Calu3 (cell line): ENCODE measurements at places on chromosomes 2 and 18. TPM values are rescaled to one million over a fixed set of nuclear protein-coding genes. Genes with fewer than 3 reads are reported as not detected.

Gene TBR1
- total RNA-seq, result 0.07 and 0.34 TPM in 2 replicates

Gene AMER3
- total RNA-seq, result not detected in 2 replicates

GRCh38 chr2:233681521-233682099 lies at the start of gene UGT1A7:
Gene UGT1A7 (plus strand): TSS chr2:233681901. CDS start chr2:233681938, 37 bp downstream.
- H3K36me3 ChIP-seq, result no peaks in the 10 kb centered on the region
- peaks cover 5% of the 10 kb centered on the region for H3K4me1 ChIP-seq
- no peaks in the 10 kb centered on the region for H3K27me3 ChIP-seq
- H3K4me3 ChIP-seq, result no peak within 1 kb of the TSS
- no peak within 1 kb of the TSS for H3K27ac ChIP-seq
- no peak for DNase-seq

DNA sequence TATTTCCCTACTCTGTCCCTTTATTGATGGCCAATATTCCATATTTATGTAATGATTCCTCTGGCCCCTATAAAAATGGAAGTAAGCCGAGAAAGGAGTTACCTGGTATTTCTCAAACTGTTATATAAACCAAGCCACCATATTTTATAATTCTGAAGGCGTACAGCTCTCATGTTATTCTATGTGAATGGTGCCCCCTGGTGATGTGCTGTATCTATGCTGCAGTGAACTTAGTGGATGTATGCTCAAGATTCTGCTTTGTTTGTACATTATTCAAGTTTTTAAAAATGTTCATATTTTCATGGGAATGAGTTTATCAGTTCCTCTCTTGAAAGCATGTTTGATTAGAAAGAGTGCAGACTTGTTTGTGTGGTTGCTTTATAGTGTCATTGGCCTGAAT lies 194.5 kb upstream of the LRRTM1 start:
- no peak for DNase-seq

- no peak overlapping the region for H3K27ac ChIP-seq
- no peaks in the 10 kb centered on the region for H3K4me1 ChIP-seq
- H3K36me3 ChIP-seq, result no peaks in the 10 kb centered on the region
- DNase-seq, result no peak
- H3K4me3 ChIP-seq, result no peak overlapping the region
- H3K27me3 ChIP-seq, result no peaks in the 10 kb centered on the region
These were observed 574.2 kb downstream of the CCDC85A start for GRCh38 chr2:56757884-56758545.

DNA sequence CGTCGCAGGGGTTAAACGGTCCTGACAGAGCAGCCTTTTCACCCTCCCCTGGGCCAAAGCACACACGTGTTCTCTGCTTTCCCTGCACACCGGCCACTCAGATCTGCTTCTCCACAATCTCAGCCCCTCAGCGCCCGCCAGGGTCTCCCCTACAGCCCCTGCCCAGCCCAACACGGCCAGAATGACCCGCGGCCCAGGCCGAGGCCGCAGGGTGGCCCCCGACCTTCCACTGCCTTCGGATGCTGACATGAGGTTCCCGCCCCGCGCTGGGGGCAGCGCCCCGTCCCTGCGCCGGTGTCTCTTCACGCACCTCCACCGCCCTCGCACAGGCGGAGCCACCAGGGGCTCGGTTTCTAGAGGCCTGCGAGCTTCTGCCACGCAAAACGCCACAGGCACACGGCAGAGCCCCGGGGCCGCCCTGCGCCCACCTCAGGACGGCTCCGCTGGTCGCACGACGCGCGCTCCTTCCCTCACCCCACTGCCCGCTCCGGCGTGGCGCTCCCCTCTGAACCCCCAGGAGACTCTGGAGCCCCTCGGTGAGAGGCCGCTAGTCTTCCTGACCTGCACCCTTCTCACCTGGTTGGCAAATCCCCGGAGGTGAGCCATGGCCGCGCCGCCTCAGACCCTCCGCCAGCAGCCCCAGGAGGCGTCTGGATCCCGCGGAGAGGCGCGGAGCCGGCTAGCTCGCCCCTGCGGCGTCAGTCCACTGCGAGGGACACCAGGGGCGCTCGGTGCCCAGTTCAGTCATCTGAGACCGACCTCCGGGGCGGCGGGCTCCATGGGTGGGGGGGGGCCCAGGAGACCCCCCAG lies 749 bp downstream of the STK25 start:
- H3K27ac ChIP-seq, result peak overlapping the region; percentile 17
- peaks cover 47% of the 10 kb centered on the region for H3K36me3 ChIP-seq
- peak; percentile 83 for DNase-seq
- no peaks in the 10 kb centered on the region for H3K27me3 ChIP-seq
- H3K4me1 ChIP-seq, result peaks cover 16% of the 10 kb centered on the region
- H3K4me3 ChIP-seq, result peak overlapping the region; percentile 90

GRCh38 chr2:209208211-209208610 lies 215.6 kb upstream of the MAP2 start:
- peaks cover 8% of the 10 kb centered on the region for H3K4me1 ChIP-seq
- no peaks in the 10 kb centered on the region for H3K27me3 ChIP-seq
- peak overlapping the region; percentile 54 for H3K4me3 ChIP-seq
- DNase-seq, result peak; percentile 63
- H3K27ac ChIP-seq, result peak overlapping the region; percentile 31
- H3K36me3 ChIP-seq, result no peaks in the 10 kb centered on the region

DNA sequence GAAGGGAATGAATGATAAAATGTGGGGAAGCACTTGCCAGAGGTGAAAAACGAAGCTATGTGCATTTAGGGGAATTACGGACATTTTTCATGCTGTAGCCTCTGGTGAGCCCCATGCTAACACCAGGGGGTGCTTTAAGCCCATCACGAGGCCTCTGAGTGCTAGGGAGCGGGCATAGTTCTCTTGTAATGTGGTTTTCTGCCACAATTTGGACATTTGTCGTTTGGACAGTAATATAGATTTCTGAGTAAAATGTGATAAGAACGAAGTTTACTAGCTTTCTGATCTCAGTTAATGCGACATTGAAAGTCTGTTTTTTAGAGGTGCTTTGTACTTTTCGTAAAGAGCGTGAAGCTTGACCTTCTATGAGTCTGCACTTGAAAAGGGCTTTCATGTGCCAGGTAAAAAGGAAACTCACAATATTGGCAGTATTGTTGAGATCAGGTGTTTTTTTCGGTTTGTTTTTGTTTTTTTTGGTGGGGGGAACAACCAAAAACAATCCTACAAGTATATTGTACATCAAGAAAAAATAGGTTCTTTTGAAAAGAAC lies 50.6 kb downstream of the TRAF3IP1 start:
- peaks cover 13% of the 10 kb centered on the region for H3K4me1 ChIP-seq
- H3K27ac ChIP-seq, result peak overlapping the region; percentile 68
- DNase-seq, result peak; percentile 83
- no peaks in the 10 kb centered on the region for H3K27me3 ChIP-seq
- H3K4me3 ChIP-seq, result no peak overlapping the region

DNA sequence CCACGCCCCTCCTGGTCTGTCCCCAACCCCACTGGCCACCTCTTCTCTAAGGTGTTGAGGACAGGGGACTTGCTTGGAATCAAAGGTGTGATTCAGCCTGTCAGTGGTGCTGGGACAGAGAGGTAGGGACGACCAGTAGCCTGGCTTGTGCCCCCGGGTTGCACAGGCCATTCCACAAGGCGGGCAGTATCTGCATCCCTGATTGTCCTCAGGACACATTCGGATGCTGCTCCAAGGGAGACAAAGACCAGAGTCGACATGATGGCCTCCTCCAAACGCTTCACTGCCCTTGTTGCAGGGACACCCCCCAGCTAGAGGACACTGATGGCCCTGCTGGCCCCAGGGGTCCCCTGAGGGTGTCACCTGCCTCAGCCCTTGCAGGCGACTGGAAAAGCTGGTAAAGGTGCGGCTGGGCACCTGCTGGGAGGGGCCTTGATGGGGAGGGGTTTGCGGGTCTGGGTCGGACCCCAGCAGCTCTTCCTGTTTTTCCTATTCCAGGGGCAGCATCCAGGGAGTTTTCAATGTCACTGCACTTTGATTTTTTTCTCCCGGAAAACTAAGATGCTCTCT lies 98.0 kb downstream of the PTGR3 start:
- H3K27me3 ChIP-seq, result peaks cover 30% of the 10 kb centered on the region
- H3K4me3 ChIP-seq, result no peak overlapping the region
- no peak overlapping the region for H3K27ac ChIP-seq
- no peaks in the 10 kb centered on the region for H3K4me1 ChIP-seq
- DNase-seq, result no peak

DNA sequence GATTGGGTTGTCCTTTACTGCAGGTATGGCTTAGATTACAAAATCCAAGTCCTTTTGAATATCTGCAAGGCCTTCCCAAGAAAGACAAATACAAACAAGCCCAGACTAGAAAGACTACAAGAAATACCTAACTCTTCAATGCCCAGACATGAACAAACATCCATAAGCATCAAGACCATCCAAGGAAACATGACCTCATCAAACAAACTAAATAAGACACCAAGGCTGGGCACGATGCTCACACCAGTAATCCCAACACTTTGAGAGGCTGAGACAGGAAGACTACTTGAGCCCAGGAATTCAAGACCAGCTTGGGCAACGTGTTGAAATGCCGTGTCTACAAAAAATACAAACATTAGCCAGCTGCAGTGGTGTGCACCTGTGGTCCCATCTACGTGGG lies 31.7 kb downstream of the MAP4K3 start:
- peaks cover 53% of the 10 kb centered on the region for H3K4me1 ChIP-seq
- H3K36me3 ChIP-seq, result no peaks in the 10 kb centered on the region
- H3K27me3 ChIP-seq, result no peaks in the 10 kb centered on the region
- H3K4me3 ChIP-seq, result no peak overlapping the region
- H3K27ac ChIP-seq, result no peak overlapping the region

DNA sequence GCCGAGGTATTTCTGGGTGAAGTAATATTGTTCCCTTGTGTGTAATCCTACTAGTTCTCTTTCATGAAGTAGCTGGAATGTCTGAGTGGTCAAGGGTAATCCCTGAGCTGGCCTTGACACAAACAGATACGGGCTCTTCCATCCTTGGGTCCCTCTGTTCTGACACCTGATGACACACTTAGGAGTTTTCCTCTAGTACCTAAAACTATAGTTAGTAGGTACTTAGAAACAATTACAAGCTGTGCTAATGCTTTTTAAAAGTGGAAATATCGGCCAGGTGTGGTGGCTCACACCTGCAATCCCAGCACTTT lies 59.2 kb upstream of the IL1R1 start:
- H3K27me3 ChIP-seq, result no peaks in the 10 kb centered on the region
- H3K4me3 ChIP-seq, result no peak overlapping the region
- no peak for DNase-seq
- H3K36me3 ChIP-seq, result no peaks in the 10 kb centered on the region
- H3K4me1 ChIP-seq, result peaks cover 15% of the 10 kb centered on the region

GRCh38 chr18:3075491-3075890 lies 62.5 kb upstream of the LPIN2 start:
- H3K4me3 ChIP-seq, result no peak overlapping the region
- H3K4me1 ChIP-seq, result no peaks in the 10 kb centered on the region
- no peak overlapping the region for H3K27ac ChIP-seq
- no peaks in the 10 kb centered on the region for H3K27me3 ChIP-seq
- H3K36me3 ChIP-seq, result no peaks in the 10 kb centered on the region
- DNase-seq, result no peak

DNA sequence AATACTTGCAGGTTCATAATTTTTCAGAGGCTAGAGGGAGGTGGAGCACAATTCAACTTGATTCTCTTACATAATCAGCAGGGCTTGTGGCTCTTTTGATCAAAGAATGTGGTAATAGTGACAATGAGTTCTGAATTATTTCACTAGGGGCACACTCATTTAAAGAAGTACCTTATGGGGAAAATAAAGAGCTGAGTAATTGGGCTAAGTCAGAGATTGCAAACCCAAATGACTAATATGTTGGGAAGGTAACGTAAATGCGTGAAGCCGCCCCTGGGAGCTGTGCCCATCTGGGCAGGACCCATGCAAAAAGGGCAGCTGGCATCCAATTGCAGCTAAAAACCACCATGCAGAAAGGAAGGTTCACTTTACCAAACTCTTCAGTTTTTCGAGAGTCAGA lies 35.3 kb downstream of the NCKAP5 start:
- H3K27ac ChIP-seq, result no peak overlapping the region
- no peak for DNase-seq
- H3K4me3 ChIP-seq, result no peak overlapping the region
- no peaks in the 10 kb centered on the region for H3K27me3 ChIP-seq

GRCh38 chr2:207338220-207338607 lies 172.5 kb upstream of the KLF7 start:
- no peak overlapping the region for H3K27ac ChIP-seq
- H3K36me3 ChIP-seq, result no peaks in the 10 kb centered on the region
- H3K27me3 ChIP-seq, result no peaks in the 10 kb centered on the region
- no peak for DNase-seq

GRCh38 chr2:207286106-207286505 lies 120.4 kb upstream of the KLF7 start:
- no peak overlapping the region for H3K27ac ChIP-seq
- no peak overlapping the region for H3K4me3 ChIP-seq
- no peak for DNase-seq
- no peaks in the 10 kb centered on the region for H3K36me3 ChIP-seq

DNA sequence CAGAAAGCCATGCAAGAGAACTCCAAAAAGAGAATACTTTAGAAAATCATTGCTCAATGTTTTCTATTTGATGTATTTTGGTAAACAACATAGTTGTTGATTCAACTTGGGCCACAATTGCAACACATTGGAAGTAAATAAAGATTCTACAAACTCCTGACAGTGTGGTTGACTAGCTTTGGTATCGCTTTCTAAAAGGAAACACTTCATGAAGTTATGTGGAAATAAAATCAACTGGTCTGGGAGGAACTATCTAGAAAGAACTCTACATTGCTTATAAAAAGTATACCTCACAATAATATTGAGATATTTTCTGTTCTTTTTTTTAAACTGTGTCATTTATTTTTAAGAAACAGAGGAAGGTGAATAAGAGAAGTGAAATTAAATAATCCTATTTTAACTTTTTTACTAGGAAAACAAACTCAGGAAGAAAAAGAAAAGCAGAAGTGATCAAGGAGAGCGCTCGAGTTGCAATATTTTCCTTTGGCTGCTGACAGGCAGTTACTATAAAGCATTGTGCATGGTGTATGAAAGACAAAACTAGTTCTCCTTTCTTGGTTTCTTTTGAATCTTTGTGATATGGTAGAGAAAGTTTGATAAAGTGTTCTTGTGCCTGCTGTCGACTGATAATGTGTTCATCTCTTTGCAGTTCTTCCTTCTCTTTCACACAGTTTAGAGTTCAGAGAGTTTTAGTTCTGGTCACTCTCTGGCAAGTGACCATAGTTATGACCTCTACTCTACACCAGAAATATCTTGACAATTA lies 3.0 kb downstream of the DHRS9 start:
- H3K4me1 ChIP-seq, result peaks cover 35% of the 10 kb centered on the region
- peaks cover 5% of the 10 kb centered on the region for H3K36me3 ChIP-seq
- H3K27ac ChIP-seq, result no peak overlapping the region
- H3K4me3 ChIP-seq, result no peak overlapping the region
- no peak for DNase-seq

DNA sequence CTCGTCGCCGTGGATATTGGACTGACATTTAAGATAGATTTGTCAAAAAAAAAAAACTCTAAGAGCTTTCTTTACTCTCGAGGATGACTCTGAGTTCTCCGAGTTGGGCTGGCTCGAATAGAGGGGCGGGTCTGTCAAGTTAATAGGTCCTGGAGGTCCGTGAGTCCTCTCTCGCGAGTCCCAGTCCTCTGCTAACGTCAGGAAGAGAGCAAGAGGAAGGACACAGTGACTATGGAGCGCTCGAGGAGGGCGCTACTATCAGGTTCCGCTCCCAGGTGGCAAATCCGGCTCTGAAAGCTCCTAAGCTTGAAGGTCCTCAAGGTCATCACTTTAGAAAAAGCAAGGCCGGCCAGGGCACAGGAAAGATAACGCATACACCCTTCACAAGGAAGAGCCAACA lies 404 bp upstream of the AKAIN1 start:
- H3K27ac ChIP-seq, result no peak overlapping the region
- H3K36me3 ChIP-seq, result no peaks in the 10 kb centered on the region
- no peaks in the 10 kb centered on the region for H3K4me1 ChIP-seq
- no peaks in the 10 kb centered on the region for H3K27me3 ChIP-seq
- DNase-seq, result no peak

- peaks cover 13% of the 10 kb centered on the region for H3K4me1 ChIP-seq
- H3K27ac ChIP-seq, result peak overlapping the region; percentile 33
- H3K27me3 ChIP-seq, result no peaks in the 10 kb centered on the region
- H3K36me3 ChIP-seq, result peaks cover 3% of the 10 kb centered on the region
- DNase-seq, result peak; percentile 75
These were observed 304.7 kb downstream of the FBXO15 start for GRCh38 chr18:73842795-73843394.
